A172 (cell line): ENCODE measurements at places on chromosomes 16 and 17.

- peak; percentile 70 for DNase-seq
These were observed 685 bp downstream of the PAQR4 start for GRCh38 chr16:2969545-2970521.

DNA sequence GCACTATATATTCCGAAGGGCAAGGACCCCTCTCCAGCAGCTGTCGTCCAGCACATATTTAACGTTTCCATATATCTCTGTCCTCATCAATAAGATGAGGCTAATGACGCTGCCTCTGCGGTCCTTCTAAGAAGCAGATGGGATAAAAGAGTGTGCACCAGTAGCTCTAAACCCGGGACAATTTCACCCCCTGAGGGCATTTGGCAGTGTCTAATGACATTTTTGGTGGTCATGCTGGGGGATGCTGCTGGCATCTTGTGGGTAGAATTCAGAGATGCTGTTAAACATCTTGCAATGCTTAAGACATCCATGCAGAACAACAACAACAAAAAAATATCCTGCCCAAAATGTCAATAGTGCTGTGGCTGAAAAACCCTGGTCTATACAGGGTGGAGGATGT is 372.9 kb downstream of the CDH13 start:
- no peak for DNase-seq

GRCh38 chr17:72358465-72358864 is 237.6 kb downstream of the SOX9 start:
- DNase-seq: peak; percentile 67

DNA sequence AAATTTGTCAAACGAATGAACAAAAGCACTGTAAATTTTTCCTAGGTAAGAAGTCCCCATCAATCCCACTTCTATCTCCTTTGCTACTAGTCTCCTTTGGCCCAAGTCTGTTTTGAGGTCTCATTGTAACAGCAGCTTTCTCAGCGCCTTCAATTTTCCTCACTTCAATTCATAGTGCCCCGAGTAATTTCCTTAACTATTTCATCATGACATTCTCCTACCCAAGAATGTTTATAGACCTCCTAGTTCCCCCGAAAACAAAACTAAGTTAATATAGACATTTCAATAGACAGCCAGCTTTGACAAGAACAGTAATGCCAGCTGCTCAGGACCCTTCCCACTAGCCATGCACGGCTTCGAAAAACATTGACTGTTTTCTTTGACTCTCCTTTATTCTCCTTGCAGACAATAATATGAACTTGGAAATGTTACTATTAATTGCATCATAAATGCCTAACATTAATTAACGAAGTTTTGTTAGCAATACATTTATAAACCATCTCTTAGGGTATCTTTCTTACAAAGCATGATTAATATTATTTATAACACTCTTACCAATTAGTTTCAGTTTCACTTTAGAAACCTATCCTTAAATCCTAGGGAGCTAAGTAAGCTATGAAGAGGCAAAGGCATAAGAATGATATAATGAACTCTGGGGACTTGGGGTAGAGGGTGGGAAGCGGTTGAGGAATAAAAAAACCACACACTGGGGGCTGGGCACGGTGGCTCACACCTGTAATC is 22.8 kb downstream of the GLG1 start:
- DNase-seq: no peak

DNA sequence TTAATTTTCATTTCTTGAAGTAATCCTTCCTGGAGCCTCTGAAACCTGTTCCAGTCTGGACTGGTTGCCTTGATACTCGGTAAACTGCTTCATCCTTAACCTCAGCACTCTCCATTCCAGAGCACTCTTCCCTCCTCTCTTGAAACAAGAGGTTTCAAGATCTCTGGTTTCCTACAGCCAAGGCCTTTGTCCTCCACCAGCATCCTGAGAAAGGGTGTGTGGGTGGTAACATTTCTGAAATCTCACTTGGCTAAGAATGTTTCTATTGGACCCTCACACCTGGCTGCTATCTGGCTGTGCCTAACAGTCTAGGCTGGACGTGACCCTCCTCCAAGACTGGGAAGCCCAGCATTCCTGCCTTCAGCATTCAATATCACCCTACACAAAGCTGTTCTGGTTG is 99.7 kb downstream of the CYTH1 start:
- no peak for DNase-seq

DNA sequence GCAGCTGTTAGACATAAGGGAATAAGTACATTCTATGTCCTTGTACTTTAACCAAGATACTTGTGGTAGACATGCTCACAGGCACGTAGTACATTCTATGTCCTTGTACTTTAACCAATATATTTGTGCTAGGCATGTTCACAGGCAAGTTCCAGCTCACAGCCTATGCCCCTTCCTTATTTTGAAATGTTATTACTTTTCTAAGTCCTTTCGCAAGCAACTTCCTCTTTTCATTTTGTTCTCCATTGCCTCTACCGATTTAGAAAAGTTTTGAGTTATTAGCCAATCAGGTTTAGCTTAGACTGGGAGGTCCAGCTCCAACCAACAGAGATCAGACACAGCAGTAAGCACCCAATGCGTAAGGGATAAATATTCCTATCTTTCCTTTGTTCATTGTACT is 60.1 kb upstream of the NUDT7 start:
- no peak for DNase-seq

DNA sequence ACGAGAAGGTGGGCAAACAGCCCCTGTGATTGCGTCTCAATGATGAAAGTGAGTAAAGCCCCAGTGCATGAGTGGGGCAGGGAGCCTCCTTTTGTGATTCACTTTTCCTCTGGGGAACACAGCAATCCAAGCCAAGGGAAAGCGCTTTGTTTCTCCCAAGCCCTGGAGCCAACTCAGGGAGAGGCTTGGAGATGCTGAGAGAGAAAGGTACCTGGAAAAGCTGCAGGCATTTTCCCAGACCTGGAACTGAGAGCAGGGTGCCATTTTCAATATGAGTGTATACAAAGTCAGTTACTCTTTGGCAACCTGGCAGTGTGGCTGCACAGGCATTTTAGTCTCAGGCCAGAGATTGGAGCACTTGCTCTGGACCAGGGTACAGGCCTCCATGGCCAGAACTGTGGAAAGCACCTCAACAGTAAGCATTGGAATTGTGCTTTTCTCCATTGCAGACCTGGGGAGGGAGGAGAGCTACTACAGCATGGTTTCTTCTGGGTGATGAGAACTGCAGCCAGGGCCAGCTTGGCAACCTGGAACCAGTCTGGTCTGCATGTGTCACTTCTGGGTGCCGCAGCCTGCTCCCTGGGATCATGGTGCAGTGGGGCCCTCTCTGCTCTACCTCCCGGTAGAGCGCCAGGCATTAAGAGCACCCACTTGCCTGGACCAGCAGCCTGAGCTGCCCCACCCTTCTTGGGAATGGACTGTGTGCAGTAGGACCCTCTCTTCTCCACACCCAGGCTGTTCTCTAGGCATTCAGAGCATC is 89.0 kb upstream of the CDH5 start:
- no peak for DNase-seq

DNA sequence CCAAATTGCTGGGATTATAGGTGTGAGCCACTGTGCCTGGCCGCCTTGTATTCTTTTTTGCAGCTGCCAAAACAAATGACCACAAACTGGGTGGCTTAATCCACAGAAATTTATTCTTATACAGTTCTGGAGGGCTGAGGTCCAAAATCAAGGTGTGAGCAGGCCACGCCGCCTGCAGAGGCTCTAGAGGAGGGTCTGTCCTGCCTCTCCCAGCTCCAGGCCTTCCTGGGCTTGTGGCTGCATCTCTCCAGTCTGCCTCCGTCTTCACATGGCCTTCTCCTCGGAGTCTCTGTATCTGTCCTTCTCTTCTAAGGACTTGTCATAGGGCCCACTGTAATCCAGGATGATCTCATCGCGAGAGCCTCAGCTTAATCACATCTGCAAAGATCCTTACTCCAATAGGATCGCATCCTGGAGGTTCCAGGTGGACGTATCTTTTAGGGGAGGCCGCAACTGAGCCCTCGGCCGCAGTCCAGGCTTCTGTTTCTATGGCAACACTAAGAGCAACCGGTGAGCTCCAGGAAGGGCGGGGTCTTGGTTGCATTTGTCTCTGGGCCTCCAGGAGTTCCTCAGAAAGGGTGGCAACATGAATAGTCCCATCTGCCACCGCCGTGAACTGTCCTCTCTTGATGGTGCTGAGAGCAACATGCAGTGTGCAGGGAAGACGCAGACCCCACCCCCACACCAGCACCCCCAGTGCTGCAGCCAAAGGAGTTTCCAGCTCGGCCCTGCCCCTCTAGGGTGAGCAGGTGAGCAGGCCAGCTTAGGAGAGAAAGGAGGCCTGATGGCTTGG is 29.5 kb upstream of the CREBBP start:
- no peak for DNase-seq

- DNase-seq: no peak
These were observed 24.8 kb upstream of the METRNL start for GRCh38 chr17:83054518-83055125.

DNA sequence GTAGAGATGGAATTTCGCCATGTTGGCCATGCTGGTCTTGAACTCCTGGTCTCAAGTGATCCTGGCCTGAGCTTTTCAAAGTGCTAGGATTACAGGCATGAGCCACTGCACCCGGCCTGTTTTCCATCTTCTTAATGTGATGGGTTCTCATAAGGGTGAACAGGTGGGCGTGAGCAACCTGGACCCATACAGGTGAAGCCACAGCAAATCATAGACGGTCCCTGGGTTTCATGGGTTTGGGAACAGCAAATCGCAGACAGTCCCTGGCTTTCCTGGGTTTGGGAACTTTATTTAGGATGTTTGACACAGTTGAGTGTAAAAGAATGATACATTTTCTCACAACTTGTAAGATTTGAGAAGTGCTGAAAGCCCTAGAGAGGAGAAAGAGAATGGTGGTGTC is 12.9 kb upstream of the MEIOB start:
- DNase-seq: no peak

GRCh38 chr17:10793816-10794215 is 10.1 kb downstream of the TMEM238L start:
- DNase-seq: no peak

DNA sequence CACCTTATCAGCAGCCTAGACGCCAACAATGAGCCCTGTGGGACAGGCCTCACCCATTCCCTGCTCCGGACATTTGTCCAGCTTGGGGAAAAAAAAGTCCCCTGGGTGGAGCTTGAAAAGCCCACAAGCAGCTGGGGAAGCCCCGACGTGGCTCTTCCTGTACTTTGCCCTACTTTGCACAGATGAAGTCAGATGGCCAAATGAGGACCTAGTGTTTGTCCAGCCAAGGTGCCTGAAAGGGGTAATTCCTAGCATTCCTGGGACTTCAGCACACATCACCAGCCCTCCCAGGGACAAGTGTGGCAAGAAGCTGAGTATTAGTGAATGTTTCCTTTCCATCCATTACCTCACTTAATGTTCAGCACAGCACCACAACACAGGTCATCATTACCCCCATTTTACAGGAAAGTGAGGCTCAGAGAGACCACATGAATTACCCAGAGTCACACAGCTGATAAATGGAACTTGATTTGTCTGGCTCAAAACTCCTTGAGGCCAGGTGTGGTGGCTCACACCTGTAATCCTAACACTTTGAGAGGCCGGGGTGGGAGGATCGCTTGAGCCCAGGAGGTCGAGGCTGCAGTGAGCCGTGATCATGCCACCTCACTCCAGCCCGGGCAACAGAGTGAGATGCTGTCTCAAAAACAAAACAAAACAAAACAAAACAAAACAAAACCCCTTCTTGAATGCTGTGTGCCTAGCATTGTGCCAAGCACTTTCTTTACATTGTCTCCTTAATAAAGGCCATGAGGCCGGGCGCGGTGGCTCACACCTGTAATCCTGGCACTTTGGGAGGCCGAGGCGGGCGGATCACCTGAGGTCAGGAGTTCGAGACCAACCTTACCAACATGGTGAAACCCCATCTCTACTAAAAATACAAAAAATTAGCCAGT is 19.9 kb upstream of the PLLP start:
- peak; percentile 91 for DNase-seq

DNA sequence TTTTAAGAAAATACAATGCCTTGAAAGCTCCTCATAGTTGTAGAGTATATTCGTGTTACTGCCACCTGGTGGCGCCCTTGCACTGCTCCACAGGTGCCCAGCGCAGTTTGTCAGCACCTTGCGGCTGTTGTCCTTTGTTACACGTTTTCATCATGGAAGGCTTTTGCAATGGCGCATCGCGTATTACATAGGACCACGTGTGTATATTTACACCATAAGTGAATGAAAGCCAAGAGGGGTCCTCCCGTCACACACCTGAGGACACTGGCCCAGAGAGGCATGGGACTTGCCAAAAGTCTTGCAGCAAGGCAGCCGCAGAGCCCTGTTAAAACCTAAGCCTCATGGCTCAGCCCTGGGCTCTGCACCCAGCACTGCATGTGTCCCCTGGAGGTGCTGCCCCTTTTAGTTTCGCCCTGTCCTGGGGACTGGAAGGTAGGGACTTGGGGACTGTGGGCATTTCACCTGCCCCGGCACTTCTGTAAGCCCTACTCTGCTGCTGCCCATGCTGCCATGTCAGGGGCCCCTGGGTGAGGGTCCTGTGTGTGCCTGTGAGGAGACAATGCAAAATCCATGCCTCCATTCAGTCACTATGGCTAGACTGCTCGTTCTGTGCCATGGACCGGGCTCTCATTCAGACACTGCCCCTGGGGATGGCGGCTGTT is 24.3 kb downstream of the POLR3E start:
- DNase-seq: peak; percentile 58

DNA sequence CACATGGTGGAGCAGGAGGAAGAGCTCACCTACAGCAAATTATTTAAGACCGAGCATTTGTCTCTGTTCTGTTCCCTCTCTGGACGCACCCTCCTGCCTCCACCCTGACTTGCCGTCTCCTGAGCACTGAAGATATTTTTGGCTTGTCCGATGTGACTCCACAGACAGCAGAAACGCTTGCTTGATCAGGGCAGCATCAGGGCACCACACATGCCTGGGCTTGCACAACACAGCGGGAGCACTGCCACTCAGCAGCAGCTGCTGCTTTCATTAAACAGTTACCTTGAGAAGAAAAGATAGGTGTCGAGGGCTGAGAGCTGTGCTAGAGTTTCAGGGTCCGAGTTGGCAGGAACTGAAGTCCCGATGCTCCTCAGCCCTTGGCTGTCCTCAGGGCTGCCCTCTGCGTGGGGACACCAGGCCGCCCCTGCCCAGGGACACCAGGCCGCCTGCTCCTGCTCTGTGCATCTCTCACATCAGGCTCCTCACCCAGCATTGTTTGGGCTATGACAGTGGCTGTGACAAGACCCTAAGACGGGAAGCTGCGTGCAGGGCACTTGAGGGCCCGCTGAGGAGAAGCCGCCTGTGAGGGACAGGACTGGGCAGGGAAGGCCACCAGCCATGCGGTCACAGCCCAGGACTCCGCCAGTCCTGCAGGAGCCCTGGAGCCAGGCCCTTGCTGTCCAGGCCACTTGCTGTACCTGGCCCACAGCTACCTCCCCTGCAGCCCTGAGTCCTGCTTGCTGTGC is 21.3 kb upstream of the CDH15 start:
- no peak for DNase-seq

GRCh38 chr16:89430436-89431157 is 59.8 kb downstream of the ANKRD11 start:
- no peak for DNase-seq

DNA sequence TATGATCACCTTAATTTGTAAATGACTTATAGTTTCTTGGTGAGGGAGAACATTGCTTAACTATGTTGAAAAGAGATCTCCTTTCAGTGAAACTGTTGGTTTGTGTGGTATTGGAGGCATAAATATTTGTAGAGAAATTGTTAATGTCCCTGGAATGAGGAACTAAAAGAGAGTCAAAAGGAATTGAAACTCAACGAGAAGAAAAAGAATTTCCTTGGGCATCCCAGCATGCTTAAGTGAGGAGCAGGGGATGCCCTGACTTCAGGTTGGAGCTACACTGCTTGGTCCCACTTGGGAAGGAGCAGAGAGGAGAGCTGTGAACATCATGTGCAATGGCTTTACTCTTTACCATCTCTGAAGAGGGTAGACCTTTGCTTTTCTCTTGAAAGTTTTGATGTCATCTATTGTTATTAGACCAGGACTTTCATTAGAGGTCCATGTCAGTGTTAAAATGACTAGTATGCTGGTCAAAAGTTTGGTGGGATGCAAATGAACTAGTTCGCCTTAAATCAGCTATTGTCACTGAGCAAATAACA is 21.7 kb downstream of the KRT23 start:
- DNase-seq: no peak
